B cell (primary cell): ENCODE measurements at places on chromosomes 1 and 21.

GRCh38 chr1:26318338-26319064 is 743 bp downstream of the CD52 start:
- peak; percentile 50 for DNase-seq

DNA sequence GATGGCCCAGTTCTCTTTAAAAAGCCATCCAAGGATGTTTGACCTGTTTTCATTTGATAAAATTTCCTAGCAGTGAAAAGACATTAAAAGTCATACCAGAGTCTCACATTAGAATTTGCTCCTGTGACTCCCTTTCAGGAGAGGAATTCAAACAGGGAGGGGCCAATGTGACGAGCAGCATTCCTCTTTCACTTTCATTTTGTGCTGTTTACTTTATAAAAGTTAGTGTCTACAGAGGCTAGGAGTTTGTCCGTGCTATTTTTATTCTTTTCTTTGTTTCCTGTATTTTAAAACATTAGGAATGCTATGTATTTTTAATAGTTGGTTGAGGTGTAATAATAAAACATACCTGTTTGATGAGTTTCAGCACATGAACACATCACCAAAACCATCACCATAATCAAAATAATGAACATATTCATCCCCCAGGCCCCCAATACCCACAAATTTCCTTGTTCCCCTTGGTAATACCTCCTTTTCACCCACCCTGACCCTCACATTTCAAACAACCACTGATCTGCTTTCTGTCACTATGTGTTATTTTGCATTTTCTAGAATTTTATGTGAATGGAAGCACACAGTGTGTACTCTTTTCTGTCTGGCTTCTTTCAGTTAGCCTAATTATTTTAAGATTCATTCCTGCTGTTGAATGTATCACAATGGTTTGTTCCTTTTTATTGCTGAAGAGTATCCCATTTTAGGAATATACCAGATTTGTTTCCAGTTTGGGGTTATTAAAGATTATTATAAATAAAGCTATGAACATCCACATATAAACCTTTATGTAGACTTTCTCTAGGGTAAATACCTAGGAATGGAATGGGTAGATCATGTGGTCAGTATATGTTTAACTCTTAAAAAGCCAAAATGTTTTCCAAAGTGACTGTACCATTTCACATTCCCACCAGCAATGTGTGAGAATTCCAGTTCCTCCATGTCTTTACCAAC is 129.5 kb downstream of the TENT5C start:
- DNase-seq = peak; percentile 61

GRCh38 chr1:106785176-106785575 is 271.3 kb upstream of the PRMT6 start:
- DNase-seq = no peak

DNA sequence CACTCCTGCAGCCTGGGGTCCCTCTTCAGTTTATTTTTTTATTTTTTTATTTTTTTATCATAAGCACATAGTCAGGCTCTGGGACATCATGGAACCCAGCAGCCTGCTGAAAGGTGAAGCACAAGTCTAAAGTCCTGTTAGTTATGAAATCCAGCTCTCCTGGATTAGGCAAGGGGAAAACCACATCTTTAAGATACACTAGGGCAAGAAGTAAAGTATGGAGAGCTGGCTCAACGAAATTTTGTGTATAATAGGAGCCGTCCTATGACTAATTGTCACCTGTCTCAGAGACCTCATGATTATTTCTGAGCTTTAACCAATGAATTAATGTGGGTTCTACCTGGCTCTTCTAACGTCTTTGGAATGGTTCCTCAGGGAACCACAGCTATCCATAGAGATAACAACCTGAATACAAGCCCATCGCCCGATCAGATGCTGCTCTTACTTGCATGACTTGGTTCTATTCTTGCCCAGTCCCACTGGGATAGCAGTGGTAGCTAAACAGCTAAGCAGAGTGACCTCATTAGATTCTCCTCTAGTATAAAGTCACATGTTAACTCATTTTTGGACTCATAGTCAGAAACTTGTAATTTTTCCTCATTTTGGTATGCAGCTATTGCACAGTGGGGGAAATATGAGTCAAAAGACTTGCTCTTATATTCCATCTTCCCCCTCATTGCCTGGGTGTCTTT is 122.7 kb downstream of the LMO4 start:
- no peak for DNase-seq

- DNase-seq = no peak
Measured at GRCh38 chr1:221442056-221442455, 299.8 kb downstream of the DUSP10 start.

DNA sequence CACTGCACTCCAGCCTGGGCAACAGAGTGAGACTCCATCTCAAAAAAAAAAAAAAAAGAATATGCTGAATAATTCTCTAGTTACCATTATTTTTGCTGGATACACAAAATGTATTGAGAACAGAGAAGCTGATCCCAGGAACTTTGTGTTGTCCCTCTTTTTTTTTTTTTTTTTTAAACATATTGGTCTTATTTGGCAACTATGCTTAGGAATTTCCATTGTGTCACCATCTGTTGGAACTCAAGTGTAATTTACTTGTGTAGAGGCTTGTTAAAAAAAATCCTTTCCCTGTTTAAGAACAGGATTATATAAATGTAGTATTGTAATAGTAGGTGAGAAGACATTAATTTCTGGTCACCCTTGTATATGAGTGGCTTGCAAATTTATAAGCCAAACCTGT is 28.6 kb downstream of the CAMSAP2 start:
- no peak for DNase-seq

DNA sequence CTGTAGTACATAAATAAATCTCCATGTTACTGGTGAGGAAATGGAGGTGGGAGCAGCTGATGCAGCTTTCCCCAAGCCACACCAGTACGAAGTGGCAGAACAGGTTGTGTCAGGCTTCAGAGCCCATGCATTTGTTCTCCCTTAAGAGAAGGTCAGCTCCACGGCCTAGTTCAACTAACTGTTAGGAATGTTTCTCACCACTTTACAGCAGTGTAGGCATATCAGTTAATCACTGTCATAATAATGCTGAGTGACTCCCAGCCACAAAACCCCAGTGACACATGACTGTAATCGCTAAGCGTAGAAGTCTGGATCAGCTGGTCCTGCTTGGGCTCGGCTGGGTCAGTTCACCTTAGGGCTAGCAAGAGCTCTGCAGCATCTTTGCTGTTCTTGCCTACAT is 90.4 kb downstream of the VPS26C start:
- no peak for DNase-seq

DNA sequence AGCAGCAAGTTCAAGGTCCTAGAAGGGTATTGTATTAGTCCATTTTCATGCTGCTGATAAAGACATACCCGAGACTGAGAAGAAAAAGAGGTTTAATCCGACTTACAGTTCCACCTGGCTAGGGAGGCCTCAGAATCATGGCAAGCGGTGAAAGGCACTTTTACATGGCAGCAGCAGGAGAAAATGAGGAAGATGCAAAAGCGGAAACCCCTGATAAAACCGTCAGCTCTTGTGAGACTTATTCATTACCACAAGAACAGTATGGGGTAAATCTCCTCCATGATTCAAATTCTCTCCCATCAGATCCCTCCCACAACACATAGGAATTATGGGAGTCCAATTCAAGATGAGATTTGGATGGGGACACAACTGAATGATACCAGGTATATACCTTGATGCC is 409.5 kb downstream of the NTNG1 start:
- DNase-seq = no peak

- DNase-seq = no peak
Measured at GRCh38 chr1:35505911-35506798, 51.0 kb downstream of the KIAA0319L start.

- DNase-seq = no peak
Measured at GRCh38 chr1:92095874-92096273, 15.7 kb downstream of the BTBD8 start.

GRCh38 chr1:18922319-18922726 is 20.0 kb upstream of the ALDH4A1 start:
- no peak for DNase-seq

- no peak for DNase-seq
Measured at GRCh38 chr1:14733779-14734140, 135.3 kb downstream of the KAZN start.

- DNase-seq = no peak
Measured at GRCh38 chr1:110308247-110308646, 30.9 kb upstream of the RBM15 start.

GRCh38 chr1:57963581-57963980 is 539.7 kb upstream of the DAB1 start:
- no peak for DNase-seq

DNA sequence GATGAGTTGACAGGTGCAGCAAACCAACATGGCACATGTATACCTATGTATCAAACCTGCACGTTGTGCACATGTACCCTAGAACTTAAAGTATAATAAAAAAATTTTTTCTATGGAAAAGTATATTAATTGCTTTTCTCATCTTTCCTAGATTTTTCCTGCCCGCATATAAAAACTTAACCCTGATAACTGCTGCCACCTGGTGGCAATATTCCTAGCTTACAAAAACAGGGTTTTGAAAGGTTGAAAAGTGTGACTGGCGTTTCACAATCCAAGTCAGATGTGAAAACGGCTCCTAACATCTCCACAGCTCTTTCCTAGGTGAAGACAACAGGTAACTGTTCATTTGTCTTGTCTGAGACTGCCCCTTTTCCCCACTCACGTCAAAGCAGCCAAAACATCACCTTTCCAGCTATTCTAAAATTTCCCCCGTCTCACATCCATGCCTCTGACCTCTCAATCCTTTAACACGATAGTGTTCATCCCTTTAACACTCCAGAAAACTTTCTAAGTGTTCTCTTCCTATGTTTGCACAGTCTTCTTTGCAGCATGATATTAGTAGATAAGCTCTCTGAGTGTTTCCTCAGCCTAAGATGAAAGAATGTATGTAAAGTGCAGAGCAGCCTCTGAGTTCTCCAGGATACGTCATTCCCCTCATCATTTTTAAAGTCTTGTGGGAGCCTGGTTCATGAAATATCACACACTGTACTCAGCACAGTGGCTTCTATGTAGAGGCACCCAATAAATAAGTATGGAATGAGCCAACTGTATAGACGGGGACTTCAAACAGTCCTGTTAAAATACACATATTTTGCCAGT is 27.5 kb downstream of the OVGP1 start:
- peak; percentile 61 for DNase-seq

DNA sequence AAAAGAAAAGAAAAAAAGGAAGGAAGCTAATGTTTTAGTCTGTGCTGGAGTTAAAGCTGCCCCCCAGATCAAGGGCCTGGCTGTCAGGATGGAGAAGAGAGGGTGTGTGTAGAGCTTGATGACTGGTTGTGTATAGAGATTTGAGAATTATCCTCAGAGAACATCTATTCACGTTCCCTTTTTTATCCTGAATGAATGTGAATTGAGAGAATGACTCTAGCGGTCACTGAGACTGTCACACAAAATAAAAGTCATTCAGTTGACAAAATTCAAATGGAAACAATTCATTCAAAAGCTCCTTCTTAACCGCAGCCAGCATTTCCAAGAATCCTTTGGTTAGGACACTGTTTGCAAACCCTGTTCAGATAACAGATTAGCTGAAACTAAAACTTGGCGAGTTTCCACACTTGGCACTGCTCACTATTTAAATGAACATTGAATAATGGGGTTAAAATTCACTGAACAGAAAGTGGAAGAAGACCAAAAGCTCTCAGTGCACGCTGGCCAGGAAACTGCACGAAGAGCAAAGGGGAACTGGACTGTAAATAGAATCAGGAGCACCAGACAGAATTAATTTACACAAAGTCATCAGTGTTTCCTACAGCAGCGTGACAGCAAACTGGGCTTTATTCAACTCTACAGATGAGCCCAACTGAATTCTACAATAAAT is 13.6 kb upstream of the FAM89A start:
- DNase-seq = peak; percentile 23

GRCh38 chr1:197062692-197063091 is 4.4 kb downstream of the F13B start:
- no peak for DNase-seq

DNA sequence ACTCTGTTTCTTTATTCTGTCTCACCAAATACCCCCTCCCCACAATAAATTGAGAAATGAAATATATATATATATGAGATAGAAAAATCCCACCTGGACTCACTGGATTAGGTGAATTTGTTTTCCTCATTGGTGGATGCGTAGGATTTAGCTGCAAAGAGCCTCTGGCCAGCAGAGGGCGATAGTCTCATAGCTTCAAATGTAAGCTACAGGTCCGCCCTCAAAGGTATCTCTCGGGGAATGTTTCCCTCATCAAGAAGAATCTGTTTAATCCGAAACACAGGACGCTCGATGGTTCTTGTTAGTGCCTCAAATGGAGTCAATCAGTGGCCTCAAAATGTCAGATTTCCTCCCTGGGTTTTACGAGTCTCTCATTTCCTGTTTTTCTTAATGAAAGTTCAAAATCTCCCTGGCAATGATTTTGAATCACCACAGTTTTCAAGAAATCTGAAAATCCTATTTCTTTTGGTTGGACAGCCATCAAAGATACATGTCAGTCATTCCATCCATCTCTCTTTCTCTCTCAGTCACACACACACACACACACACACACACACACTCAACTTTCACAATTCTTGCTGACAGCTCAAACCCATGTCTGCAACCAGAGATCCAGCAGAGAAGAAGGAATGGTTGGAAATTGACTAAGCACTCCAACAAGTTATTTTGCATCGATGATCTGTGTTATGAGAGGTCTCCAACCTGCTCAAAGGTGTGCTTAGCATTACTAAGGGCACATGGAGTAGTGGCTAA is 13.9 kb upstream of the CAMK1G start:
- DNase-seq = peak; percentile 71

GRCh38 chr1:61301824-61302657 is 219.7 kb downstream of the NFIA start:
- no peak for DNase-seq

DNA sequence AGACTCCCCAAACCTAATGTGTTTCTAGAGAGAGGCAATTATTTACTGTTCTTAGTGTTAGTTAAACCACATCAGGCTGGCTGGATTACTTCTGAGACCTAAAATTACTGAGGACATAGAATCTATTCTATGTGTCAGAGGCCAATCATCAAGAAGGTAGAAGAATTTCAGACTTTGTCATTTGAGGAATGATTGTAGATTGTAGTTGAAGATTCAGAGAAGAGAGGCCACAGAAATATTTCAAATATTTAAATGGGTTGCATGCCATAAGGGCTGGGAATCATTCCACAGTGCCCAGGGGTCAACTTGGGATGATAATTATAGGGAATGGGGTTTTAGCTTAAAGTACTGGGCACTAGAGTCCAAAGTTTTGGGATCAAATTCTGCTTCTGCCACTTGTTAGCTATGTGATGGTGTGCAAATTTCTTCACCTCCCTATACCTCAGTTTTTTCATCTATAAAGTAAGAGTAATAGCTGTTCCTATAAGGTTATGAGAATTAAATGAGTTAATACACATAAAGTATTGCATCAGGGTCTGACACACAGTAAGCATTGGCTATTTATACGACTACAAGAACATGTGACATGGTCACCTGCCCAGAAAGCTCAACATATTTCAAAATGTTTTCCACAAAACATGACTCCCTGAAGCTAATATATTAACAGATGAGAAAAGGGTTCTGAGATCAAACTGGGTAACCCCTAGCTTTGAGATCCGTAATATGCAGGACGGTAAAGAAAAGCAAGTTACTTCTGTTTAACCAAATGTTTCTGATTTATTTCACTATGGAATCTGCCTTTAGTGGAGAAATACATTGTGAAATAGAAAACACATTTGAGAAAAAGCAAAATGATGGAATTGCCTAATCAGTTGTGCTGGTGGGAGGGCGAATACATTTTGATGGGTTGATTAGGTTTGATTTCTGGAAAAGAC is 69.7 kb upstream of the SPAG17 start:
- no peak for DNase-seq

GRCh38 chr1:3120140-3120539 is 51.1 kb downstream of the PRDM16 start:
- no peak for DNase-seq
